NCI-H526 (cell line): ENCODE measurements at places on chromosomes 2 and 18.

DNA sequence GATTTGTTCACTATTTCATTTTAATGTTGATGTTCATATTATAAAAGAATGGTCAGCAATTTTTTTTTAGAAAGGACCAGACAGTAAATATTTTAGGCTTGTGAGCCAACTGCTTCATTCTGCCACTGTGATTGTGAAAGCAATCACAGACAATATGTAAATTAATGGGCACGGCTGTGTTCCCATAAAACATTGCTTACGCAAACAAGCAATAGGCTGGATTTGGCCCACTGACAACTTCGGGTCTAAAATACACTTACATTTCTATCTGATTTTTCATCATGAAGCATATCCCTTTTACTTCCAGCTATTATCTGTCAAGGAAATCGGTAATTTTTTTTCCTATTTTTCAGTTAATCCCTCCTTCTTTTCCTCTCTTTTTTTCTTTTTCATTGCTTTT lies 182.2 kb upstream of the CDH2 start:
- DNase-seq: no peak

- no peak for DNase-seq
Measured at GRCh38 chr2:22701561-22702160, 683.3 kb upstream of the KLHL29 start.

GRCh38 chr2:149075853-149076252 lies 37.4 kb downstream of the LYPD6B start:
- no peak for DNase-seq

- DNase-seq: no peak
Measured at GRCh38 chr2:199383021-199383420, 74.7 kb downstream of the SATB2 start.

- DNase-seq: no peak
Measured at GRCh38 chr18:55821219-55821618, 233.2 kb upstream of the TCF4 start.

GRCh38 chr2:185384822-185385560 lies 353.6 kb upstream of the FSIP2 start:
- DNase-seq: no peak
